ENCODE measurements at places on chromosomes 2 and 18.
A peak's percentile ranks its signal among the peaks of the same experiment; 100 is the strongest.

DNA sequence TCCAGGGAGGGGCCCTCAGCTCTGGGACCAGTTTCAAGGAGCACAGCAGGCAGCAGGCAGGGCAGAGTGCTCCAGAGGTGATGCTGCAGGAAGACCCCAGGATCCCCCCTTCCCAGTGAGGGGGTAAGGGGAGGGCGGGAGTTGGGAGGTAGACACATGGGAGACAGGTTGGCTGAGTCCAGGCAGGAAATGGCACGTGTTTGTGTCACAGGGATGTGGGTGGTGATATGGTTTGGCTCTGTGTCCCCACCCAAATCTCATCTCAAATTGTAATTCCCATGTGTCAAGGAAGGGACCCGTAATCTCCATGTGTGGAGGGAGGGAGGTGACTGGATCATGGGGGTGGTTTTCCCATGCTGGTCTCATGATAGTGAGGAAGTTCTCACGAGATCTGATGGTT is 25.2 kb upstream of the OTOS start:
- no peak overlapping the region for H3K27ac ChIP-seq
- no peak overlapping the region for H3K4me3 ChIP-seq
- H3K36me3 ChIP-seq = no peaks in the 10 kb centered on the region

GRCh38 chr2:68230241-68231060 is 21.9 kb downstream of the PPP3R1 start:
- H3K4me1 ChIP-seq = peaks cover 4% of the 10 kb centered on the region
- H3K27ac ChIP-seq = peak overlapping the region; percentile 24

- no peak overlapping the region for H3K27ac ChIP-seq
- no peak for DNase-seq
- no peaks in the 10 kb centered on the region for H3K27me3 ChIP-seq
- no peaks in the 10 kb centered on the region for H3K36me3 ChIP-seq
Observed at GRCh38 chr2:67952066-67952465, 110.7 kb downstream of the C1D start.

DNA sequence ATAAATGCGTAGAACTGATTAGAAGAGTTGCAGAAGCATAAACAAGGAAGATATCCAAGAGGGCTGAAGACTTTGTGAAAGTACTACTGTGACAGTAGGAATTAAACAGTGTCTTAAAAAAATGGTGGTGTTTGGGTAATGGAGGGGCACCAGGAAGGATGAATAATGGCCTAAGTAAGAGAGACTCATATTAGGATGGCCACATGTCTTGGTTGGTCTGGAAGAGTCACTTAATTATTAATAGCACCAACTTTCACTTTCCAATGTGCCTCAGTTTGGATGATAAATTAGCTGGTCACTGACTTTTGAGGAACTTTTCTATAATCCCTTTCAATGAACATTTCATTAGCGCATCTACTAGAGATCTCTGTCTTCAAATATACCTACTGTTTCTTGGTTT is 372.2 kb downstream of the NYAP2 start:
- DNase-seq = no peak
- no peak overlapping the region for H3K4me3 ChIP-seq
- H3K36me3 ChIP-seq = no peaks in the 10 kb centered on the region
- H3K27ac ChIP-seq = no peak overlapping the region
- no peaks in the 10 kb centered on the region for H3K27me3 ChIP-seq

DNA sequence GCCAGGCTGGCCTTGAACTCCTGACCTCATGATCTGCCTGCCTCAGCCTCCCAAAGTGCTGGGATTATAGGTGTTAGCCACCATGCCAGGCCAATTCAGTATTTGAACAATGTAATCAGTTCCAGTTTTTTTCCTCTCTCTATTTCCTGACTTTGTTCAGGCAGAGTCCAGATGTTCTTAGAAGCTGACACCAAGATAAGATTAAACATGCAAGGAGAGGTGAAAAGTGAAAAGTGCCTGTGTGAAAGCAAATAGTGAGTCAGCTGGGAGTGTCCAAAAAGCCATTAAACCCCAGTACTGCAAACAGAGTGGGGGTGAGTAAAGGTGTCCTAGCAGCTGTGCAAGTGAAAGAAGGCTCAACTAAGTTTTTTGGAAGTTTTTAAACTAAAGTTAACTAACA is 231.5 kb downstream of the PTH2R start:
- no peak overlapping the region for H3K27ac ChIP-seq
- H3K27me3 ChIP-seq = no peaks in the 10 kb centered on the region
- H3K4me3 ChIP-seq = no peak overlapping the region
- H3K4me1 ChIP-seq = no peaks in the 10 kb centered on the region
- DNase-seq = no peak
- no peaks in the 10 kb centered on the region for H3K36me3 ChIP-seq

DNA sequence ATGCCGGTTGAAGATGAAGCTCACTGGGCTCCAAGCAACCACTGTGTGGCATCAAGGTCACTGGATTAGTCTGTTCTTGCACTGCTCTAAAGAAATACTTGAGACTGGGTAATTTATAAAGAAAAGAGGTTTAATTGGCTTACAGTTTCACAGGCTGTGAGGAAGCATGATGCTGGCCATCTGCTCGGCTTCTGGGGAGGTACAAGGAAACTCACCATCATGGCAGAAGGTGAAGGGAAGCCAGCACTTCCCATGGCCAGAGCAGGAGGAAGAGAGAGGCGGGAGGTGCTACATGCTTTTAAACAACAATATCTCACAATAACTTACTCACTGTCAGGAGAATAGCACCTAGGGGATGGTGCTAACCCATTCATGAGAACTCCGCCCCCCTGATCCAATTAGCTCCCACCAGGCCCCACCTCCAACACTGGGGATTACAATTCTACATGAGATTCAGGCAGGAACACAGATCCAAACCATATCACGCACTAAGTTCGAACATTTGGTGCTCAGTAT is 109.7 kb upstream of the MGAT5 start:
- no peaks in the 10 kb centered on the region for H3K36me3 ChIP-seq
- no peak for DNase-seq

All from tibial artery (tissue), 4 donors.